Ecto neural progenitor cell (in vitro differentiated cells): ENCODE measurements at places on chromosomes 6 and 20.

- DNase-seq, result no peak
These were observed 46.8 kb downstream of the PANK2 start for GRCh38 chr20:3935956-3936340.

- DNase-seq, result no peak
These were observed 43.7 kb downstream of the LRP11 start for GRCh38 chr6:149820506-149820905.

GRCh38 chr6:160248538-160248937, 10.1 kb downstream of the SLC22A2 start:
- DNase-seq, result no peak

GRCh38 chr6:151166180-151166579, 73.6 kb upstream of the AKAP12 start:
- DNase-seq, result no peak

DNA sequence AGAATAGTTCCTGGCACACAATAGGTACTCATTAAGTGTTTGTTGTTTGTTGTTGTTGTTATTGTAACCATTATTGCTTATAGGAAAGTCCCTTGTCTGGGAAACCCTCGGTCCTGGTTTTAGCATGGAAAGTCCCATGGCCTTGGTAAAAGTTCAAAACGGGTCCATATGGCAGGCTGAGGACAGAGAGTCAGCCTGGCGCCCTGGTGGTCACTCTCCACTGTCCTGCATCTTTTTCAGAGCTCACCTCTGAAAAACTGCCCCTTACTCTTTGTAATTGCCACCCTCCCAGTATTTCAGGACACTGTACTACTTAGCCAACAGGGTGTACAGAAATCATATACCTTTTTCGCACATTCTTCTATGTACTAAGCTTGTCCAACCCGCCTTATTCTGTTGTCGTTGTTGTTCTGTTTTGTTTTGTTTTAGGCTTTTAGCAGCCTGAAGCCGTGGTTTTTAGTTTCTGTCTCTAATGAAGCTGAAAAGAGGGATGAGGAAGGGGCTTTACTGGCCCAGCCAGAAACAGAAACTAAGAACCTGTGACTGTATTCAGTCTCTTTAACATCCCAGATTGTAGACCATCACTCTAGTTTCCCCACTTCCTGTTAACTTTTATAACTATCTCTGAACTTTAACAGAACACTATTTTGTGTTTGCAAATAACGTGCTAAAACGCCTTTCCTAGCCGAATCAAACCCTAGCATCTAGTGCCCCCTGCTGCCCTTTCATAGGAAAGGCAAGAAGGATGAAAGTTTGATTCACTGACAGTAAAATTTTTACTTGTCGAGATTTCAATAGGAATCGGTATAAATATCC, 7.6 kb upstream of the TMEM14A start:
- DNase-seq, result no peak

DNA sequence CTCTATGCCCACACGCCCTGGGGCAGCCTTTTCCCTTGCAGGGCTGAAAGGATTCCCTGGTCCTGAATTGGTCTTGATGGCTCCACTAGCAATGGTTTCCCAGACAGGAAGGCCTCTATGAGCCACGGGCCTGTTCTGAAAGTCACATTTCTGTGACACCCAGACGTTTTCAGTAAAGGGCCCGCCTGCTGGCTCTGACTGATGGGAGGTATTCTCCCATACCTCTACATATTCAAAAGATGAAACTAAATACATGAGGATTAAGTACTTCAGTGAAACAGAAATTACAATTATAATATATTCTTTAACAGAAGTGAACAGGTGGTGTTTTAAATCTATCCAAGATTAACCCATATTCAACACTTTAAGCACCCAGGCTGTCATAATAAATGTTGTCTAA, 629.8 kb downstream of the CDH26 start:
- DNase-seq, result no peak

DNA sequence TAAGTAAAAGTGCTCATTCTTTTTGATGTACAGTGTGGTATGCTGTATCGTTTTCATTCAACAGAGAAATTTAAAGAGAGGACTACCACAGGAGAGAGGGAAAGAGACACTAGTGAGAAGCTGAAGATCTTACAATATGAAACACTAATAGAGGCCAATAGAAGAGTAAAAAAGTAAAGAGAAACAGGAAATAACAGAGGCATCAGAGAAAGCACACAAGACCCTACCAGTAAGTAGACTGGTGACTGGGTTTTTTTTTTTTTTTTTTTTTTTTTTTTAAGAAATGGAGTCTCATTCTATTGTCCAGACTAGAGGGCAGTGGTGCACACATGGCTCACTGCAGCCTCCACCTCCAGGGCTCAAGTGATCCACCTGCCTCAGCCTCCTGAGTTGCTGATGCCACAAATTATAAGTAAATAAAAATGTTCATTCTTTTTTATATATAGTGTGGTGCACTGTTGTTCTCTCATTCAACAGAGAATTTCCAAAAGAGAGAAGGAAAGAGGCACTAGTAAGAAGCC, 18.8 kb downstream of the ELOVL4 start:
- no peak for DNase-seq

DNA sequence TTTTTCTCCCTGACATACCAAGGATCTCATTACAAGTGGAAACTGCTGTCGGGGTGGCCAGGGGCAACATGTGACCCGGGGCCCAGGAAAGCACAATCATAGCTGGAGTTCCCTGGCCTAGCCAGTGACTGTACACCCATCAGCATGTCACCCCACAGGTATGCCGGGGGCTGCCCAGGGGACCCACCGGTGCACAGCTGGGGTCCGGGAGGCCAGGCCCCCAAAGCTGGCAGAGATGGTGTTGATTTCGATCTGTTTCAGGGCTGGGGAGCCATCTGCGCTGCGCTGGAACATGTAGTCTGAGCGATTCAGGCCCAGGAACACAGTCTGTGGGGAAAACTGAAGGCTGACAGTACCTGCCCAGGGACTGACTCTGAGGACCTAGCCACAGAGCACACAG, 13.3 kb downstream of the GSS start:
- no peak for DNase-seq

DNA sequence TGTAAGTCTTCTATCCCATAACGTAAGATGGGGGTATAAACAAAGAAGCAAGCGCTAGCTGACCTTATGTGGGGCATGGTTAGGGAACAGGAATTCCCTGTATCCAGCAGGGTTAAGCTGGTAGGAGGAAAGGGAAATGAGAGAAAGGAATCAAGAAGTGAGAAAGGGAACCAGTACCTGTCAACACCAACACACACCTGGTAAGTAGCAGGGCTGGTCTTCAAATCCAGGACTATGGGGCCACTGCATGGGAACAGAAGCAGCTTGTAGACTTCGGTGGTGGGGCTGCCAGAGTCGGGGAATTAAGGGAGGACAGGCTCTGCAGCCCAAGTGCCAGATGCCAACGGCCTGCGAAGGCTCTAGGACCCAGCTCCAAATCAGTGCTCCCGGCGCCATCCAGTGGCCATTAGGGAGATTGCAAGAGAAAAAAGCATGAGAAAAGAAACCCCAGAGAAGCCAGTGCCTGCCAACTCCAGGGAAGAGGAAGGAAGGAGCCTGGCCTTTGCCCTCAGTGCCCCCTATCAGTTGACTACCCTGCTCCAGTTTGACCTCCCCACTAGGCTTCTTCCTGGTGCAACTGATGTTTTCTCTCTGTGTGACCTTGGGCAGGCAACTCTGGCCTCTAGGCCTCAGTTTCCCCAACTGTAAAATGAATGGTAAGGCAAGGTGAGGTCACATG, 15.8 kb upstream of the RBPJL start:
- DNase-seq, result peak; percentile 85

GRCh38 chr20:52309181-52309580, 117.6 kb upstream of the ZFP64 start:
- no peak for DNase-seq

GRCh38 chr6:44735630-44735963, 348.1 kb downstream of the CDC5L start:
- no peak for DNase-seq

GRCh38 chr20:45229264-45230056, 8.3 kb downstream of the SEMG2 start:
- no peak for DNase-seq

DNA sequence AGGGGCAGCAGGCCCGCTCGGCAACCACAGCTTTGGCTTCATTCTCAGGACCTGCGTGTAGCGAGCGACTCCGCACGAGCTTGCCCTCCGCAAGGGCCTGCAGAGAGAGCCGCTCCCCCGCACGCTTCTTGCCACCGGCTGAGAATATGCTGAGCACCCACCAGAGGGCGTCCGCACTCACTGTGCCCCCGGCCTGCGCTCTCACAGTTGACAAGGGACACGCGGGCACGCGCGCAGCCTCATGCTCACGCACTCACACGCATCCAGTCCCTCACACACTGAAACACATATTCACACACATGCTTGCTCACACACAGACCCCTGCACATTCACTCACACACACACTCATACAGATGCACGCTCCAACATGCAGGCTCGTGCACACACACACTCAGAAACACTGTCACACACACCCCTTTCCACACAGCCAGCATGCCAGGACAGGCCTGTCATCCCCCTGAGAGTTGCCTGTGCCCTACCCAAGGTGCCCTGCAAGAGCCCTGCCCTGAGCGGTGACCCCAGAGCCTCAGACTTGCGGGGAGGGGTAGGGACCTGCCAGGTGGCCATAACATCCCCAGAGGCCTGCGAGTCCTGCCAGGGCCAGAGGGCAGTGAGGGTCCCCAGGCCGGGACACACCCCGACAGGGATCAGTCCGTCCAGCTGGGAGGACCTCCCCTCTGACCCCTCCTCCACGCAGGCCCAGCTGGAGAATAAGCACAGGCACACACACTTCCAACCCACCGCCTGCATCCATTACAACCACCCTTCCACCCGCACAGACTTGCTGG, 174.1 kb downstream of the BMP7 start:
- peak; percentile 89 for DNase-seq

GRCh38 chr20:62104791-62105345, 17.4 kb upstream of the LSM14B start:
- DNase-seq, result no peak

GRCh38 chr20:64142590-64142989, 21.7 kb upstream of the MYT1 start:
- no peak for DNase-seq

DNA sequence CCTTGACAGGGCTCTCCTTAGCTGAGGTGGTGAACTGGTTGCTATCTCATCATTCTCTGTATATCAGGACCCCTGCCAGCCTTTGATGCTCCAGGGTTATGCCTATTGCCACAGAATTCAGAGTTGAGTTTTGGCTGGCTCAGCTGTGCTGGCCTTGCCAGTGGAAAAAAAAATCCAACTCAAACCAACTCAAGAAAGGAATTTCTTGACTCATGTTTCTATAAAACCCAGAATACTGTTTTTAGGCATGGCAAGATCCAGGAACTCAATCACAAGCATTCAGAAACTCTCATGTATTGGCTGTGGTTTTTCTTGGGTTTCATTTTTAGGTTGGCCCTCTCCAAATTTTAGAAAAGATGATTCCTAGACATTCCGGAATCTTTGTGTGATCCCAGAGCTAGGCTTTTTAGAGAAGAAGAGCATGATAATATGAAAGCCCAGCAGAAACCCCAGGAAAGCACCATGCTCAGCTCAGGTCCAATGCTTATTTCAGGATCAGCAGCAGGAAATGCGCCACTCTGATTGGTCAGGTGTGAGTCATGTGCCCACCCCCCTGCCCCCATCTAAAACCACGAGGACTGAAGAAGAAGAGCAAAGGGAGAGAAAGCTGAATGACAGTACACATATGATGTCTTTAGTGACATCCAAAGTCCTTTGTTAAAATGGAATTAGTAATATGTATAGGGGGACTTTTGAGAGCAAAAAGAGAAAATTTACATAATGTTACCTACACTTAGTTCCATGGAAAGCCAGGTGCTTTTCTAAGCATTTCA, 122.9 kb downstream of the RNF144B start:
- DNase-seq, result no peak

GRCh38 chr6:10460096-10460495, 45.2 kb upstream of the TFAP2A start:
- DNase-seq, result no peak

GRCh38 chr6:141790921-141791320, 341.8 kb upstream of the GJE1 start:
- DNase-seq, result no peak

GRCh38 chr6:25601800-25602673, 50.0 kb upstream of the SCGN start:
- DNase-seq, result no peak

- DNase-seq, result no peak
These were observed 69.5 kb upstream of the LGSN start for GRCh38 chr6:63389191-63389844.

DNA sequence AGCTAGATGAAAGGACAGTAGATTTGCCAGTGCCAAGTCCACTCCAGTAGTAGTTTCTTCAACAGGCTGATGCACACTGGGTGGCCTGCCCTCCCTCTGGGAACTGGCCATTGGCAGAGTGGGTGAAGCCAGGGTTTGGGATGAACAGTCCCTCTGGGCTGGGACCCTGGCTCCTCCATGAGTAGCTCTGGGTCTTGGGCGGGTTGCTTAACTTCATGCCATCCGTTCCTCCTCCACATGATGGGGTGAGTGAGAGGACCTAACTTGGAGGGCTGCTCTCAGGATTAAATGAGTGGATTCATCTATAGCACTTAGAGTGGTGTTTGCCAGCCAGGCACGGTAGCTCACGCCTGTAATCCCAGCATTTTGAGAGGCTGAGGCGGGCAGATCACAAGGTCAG, 47.2 kb downstream of the PLAGL2 start:
- DNase-seq, result no peak

- no peak for DNase-seq
These were observed 16.7 kb downstream of the TULP4 start for GRCh38 chr6:158328952-158329351.

DNA sequence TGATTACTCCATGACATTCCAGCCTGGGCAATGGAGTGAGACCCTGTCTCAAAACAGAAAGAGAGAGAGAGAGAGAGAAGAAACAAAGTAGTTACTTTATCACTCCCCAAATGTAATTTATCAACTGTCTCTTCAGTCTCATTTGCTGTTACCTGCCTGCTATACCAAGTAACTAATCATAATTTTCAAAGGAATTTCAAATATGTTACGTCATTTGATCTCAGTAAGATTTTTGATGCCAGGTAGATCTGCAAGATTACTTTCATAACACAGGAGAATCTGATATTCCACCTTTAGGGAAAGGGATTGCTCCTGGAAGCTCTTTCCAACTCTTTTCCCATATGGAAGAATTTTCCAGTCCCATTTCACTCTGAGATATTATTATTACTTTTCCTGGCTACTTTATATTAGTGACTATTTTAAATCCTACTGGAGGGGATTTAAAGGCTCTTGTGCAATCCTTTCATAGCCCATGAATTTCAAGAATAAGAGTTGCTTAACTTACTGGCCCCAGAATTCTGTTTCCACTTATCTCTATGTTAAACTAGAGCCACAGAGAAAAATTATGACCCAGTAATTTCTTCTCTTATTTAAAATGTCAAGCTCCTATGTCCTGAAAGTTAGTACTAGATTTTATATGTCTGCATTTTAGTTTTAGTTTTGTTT, 390.2 kb upstream of the FLRT3 start:
- no peak for DNase-seq

- no peak for DNase-seq
These were observed 391.5 kb upstream of the MANEA start for GRCh38 chr6:95185874-95186273.

GRCh38 chr20:46562373-46563169, 12.1 kb upstream of the OCSTAMP start:
- DNase-seq, result peak; percentile 83

- DNase-seq, result no peak
These were observed 26.1 kb downstream of the IYD start for GRCh38 chr6:150394899-150395295.

GRCh38 chr6:140566781-140567277, 1192.4 kb upstream of the CITED2 start:
- no peak for DNase-seq
